ENCODE measurements at places on chromosomes 5 and 9.

DNA sequence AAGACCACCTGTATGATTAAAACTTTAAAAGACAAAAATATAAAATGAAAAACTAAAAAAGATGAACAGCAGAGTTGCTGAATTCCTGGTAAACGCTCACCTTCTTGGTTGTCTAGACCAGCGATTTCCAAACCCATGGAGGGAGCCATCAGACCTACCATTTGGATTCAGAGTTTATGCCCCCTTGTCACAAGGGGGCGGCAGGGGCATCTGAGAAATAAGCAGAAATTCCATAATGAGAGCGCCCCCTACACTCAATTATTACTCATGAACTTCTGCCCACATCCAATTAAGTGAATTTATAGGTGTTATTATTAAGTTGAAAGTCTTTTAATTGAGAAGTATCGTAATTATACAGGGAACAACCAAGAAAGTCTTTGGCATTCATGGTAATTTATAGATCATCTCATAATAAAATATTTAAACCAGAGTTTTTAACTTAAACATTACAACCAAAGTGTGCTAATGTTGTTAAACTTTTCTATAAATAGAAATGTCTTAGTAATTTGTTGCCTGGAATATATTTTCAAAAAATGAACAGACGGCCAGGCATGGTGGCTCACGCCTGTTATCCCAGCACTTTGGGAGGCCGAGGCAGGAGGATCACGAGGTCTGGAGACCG, 35.2 kb upstream of the SPATA31C2 start:
- peak; percentile 87 for DNase-seq

GRCh38 chr5:13830536-13830935, 114.0 kb downstream of the DNAH5 start:
- DNase-seq = no peak

GRCh38 chr9:97772145-97772544, 75.0 kb upstream of the XPA start:
- no peak for DNase-seq

- DNase-seq = no peak
Measured at GRCh38 chr5:147216552-147217154, 18.2 kb upstream of the STK32A start.

DNA sequence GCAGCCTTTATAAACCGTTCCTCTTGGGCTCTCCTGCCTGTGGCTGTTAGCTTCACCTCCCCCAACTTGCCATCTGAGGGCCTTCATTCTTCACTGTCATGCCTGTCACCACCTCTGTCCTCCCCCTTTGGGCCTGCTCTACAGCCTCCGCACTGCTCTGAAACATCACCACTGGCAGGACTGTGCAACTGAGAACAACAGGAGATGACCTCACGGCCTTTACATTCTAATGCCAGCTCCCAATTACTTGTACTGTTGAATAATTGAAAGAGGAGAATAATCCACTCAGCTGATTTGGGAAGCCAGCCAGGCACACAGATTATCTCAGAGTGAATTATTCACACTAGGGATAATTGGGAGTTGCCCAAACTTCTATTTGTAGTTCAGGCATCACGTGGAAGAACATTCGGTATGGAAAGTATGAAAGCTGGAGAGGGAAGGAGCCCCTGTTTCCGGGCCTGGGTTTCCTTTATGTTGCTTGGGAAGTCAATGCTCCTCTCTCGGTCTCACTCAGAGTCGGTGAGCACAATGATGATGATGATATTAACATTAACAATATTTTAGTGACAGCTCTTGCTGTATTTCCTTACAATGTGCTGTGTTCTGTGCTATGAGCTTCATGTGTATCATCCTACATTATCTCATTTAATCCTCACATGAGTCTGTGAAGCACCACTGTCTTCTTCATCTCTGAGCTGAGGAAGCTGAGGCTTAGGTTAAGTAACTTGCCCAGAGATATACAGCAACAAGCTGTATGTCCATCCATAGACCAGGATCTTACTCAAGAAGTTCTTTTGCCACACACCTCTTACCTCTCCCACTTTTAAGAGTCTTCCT, 99.3 kb upstream of the LRRTM2 start:
- no peak for DNase-seq

DNA sequence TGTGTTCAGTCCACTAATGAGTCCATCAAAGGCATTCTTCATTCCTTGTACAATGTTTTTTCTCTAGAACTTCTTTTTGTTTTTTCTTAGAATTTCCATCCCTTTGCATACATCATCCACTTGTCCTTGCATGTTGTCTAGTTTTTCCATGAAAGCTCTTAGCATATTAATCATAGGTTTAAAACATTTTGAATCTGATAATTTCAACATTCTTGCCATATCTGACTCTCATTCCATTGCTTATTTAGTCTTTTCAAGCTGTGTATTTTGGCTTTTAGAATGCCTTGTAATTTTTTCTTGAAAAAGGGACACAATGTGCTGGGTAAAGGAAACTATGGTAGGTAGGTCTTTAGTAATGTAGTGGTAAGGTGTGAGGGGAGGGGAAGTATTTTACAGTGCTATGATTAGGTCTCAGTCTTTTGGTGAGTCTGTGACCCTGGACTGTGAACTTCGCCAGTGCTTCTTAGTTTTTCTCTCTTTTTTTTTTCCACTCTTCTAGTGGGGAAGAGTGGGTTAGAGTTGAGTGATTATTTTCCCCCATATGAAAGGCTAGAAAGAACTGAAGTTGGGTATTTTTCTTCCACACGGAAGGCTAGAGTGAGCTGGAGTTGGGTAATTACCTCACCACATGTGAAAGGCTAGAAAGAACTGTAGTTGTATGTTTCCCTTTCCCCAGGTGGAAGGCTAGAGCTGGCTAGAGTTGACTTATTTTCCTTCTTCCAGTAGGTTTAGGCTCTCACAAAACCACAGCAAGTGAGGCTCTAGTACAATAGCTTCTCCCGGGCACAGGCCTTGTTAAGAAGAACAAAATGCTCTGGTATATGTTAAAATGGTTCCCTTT, 172.1 kb downstream of the SNX18 start:
- no peak for DNase-seq

DNA sequence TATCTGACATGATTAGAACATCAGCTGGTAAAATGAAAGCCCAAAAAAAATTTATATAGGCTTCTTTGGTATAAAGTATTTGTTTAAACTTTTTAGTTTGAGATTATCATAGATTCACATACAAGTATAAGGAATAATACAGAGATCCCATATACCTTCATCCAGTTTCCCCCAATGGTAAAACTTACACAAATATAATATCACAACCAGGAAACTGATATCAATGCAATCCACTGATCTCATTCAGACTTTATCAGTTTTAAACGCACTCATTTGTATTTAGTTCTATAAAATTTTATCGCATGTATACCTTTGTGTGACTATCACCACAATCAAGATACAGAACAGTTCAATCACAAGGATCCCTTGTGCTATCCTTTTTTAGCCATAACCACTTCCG, 3.8 kb downstream of the FAM114A2 start:
- no peak for DNase-seq

DNA sequence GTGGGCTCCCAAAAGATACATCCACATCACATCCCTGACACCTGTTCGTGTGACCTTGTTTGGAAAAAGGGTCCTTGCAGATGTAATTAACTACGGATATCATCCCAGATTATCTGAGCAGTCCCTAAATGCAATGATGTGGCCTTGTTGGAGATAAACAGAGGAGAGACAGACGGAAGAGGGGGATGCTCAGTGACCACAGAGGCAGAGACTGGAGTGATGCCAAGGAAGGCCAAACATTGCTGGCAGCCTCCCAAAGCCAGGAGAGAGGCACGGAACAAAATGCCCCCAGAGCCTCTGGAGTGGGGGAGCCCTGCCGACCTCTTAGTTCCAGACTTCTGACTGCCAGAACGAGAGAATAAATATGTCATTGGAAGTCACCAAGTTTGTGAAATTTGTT, 15.0 kb upstream of the VAV2 start:
- no peak for DNase-seq

DNA sequence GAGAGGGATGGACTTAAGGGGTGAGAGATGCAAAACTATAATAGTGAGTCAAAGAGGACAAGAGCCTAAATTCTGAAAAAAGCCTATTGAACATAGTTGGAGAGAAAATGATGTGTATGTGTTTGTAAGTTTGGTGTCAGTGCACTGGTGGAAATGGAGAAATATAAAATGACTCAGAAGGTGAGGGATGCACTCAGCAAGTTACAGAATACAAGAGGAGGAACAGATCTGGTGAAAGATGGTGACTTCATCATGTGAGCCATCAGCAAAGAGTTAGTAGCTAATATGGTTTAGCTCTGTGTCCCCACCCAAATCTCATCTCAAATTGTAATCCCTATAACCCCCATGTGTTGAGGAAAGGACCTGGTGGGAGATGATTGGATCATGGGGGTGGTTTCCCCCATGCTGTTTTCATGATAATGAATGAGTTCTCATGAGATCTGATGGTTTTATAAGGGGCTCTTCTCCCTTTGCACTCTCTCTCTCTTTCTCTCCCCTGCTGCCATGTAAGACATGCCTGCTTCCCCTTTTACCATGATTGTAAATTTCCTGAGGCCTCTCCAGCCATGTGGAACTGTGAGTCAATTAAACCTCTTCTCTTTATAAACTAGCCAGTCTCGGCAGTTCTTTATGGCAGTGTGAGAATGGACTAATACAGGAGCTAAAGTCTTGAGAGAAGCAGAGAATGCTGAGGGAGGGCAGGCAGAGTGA, 30.4 kb upstream of the FYB1 start:
- no peak for DNase-seq

DNA sequence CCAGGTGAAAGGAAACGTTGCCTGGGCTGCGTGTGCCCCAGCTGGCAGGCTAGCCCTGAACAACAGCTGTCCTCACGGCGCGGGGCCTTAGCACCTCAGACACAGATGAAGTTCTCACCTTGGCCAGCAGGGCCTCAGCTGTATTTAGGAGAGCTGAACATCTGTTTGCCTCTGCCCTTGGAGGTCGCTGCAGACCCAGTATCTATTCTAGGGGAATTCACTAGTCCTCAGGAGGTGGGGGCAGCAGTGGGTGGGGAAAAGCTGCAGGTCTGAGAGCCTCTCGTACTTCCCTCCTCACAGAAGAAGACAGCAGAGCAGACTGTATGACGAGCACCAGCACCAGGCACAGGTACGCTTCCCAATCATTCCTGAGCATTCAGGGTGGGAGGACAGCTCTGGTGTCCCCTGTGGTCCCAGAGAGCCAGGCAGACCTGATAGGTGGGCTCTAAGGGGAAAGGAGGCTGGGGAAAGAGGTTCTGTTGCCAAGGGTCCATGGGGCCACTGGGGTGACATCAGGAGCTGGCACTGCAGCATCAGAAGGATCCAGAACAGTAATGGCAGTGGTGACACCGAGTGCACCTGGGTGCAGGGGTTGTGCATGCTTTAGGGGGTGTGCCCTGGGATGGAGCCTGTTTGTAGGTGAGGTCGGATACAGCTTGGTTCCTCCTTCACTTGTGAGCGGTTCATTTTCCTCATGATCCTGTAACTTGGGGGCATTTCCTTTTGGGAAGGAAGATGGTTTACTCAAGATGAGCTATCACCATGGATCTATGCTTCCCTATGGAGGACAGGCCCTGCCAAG, 13.8 kb downstream of the CD74 start:
- DNase-seq = peak; percentile 47

DNA sequence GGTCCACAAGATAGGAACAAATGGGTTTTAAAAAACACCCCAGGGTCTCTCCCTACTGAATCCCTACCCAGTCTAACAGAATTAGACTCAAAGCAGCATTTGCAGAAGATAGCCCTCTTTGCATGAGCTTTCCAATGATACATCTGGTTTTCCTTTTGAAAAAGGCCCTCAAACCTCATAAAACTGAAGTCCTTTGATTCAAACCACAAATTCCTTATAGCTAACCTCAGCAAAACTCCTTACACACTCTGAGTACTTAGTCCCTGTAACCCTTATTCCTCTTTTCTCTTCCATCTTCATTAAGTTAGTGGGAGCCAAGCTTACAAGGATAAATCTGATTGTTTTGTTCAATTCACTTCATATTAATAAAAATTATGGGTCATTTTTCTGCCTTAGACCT, 90.5 kb upstream of the TNC start:
- DNase-seq = no peak

DNA sequence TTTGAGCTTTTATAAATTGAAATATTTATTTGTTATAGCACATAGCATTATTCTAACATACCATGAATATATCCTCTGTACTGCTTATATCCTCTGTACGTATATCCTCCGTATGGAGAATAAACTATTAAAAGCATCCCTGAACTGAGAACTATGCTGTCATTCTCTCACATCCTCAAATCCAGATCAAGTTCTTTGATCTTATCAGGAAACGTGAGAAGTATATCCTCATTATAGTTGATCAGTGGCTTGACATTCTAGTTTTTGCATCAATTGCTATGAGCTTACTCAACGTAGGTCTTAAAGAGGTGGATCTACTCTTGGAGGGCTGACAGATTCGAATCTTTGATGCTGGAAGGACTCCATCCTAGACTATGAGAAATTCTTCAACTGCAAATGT, 37.4 kb downstream of the IL7R start:
- DNase-seq = no peak

DNA sequence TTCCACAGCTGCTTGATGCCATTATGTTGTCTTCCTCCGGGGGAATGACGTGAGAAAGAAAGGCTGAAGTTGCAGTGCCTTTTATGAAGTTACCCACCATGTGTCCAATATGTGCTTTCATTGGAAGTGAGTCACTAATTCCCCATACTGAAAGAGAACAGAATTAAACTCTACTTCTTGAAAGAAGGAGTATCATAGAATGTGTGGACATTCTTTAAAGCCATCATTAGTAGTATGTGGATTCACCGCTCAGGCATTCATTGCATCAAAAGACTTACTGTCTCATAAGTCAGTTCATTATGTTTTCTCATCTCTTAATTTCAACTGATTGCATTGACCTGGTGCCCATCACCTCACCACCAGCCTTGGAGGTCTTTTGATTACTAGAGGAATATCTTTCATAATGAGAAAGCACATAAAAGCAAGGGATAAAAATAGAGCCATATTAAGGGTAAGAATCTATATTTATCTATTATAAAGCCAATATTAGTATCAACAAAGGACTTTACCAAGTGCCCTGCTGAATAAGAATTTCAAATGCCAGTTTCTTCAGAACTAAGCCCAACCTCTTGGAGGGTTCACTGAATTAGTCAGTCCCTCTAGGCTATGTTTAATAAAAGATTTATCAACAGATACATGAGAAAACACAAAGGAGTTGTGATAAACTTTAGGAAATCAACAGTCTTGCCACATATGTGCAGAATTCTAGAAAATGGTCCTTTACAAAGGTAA, 516.1 kb downstream of the NTRK2 start:
- DNase-seq = no peak

Measured in A549 (cell line).